Activated CD8-positive, alpha-beta memory T cell treated with anti-CD3 and anti-CD28 coated beads for 36 hours (primary cell): ENCODE measurements at places on chromosomes 16 and 17. TPM values are rescaled to one million over a fixed set of nuclear protein-coding genes. Genes with fewer than 3 reads are reported as not detected.

Gene OR1A1
- total RNA-seq = not detected

Gene ADORA2B
- total RNA-seq = 2.1 TPM

Gene SLC4A1
- not detected for total RNA-seq

Gene MPP2
- 1.7 TPM for total RNA-seq

Gene HID1
- total RNA-seq = 1.9 TPM

Gene KRT38
- not detected for total RNA-seq

Gene MEIOC
- total RNA-seq = 0.36 TPM

Gene CMTM1
- total RNA-seq = 8.8 TPM

Gene GAS7
- 1.5 TPM for total RNA-seq

Gene KRTAP2-1
- total RNA-seq = not detected

Gene DOC2B
- 0.13 TPM for total RNA-seq

Gene OTOP2
- not detected for total RNA-seq

Gene MC1R
- 1.8 TPM for total RNA-seq

Gene CEMP1
- total RNA-seq = not detected

Gene NPW
- 18.1 TPM for total RNA-seq

Gene DNAH3
- 0.02 TPM for total RNA-seq

Gene CRHR1
- total RNA-seq = not detected

Gene KRTAP9-8
- not detected for total RNA-seq

Gene POLR2A
- 198 TPM for total RNA-seq
